Stimulated activated CD8-positive, alpha-beta memory T cell treated with anti-CD3 and anti-CD28 coated beads, Interleukin-7, amount 100 ng/mL, for 4 hours (primary cell): ENCODE measurements at places on chromosomes 11 and 22.

- DNase-seq: no peak
Measured at GRCh38 chr22:46966495-46966845, 204.0 kb downstream of the TBC1D22A start.

DNA sequence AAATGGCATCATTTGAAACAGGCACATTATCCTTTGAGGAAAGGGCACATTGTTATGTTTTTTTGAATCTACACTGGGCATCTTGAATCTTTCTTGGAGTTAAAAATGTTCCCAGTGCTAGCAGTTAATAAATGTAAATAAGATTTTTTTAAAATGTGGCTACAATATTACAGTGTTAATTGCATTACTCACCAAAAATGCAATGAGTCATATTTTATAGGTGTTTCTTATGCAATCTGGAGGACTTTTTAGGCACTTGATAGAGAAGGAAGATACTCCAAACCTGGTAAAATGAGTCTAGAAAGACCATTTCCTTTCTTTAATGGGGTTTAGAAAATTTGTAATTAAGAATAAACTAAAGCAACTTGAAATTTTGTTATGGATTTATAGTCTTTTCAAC, 238.0 kb downstream of the METTL15 start:
- DNase-seq: no peak

DNA sequence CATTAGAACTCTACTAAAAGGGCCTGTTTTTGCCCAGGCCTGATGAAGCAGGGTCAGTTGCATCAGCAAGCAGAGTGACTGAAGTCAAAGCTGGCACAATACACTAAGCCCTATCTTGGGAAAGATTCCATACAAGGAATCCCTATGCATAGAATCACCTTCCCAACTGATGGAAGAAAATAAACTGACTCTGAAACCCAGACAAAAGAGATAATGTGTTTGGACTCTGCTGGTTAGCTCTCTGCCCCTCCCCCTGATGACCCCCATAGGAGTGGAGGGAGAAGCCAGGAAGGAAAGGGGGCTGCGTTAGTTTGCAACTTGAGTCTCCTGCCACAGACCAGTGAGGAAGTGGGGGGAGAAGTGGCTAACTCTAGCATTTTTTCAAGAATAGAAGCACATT, 32.9 kb downstream of the GALNT18 start:
- DNase-seq: no peak

- DNase-seq: no peak
Measured at GRCh38 chr11:84720706-84721402, 906.3 kb downstream of the DLG2 start.

DNA sequence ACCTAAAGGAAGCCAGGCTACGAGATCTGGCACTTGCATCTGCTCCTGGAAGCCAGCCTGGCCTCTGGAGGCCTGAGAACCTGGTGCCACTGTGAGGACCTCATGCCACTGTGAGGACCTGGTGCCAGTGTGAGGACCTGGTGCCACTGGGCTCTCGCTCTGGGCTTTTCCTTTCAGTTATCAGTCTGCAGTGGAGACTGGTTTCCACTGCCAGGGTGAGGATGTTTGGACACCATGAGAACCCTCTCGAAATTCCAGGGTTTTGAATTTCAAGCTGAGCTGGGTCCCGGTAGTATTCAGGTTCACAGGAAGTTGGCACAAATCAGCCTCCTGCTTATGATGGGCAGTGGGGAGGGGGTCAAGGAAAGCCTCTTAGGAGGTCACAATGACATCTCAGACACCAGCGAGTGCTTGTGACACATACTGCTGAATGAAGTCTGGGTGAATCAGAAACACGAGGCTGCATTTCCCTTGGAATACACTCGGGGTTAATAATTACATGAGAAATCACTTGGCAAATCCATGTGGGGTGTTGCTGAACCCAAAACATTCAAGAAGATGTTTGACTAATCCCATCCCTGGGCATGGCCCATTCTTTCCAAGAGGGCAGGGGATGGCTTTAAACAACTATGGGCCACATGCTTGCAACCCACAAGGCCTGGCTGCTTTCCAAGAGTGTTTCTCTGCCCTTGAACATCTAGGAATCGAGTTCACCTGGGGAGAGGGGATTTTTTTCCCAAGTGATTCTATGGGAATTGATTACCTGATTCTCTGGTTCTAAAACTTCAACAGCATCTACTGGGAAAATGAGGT, 60.2 kb downstream of the LINC01488 start:
- DNase-seq: no peak

DNA sequence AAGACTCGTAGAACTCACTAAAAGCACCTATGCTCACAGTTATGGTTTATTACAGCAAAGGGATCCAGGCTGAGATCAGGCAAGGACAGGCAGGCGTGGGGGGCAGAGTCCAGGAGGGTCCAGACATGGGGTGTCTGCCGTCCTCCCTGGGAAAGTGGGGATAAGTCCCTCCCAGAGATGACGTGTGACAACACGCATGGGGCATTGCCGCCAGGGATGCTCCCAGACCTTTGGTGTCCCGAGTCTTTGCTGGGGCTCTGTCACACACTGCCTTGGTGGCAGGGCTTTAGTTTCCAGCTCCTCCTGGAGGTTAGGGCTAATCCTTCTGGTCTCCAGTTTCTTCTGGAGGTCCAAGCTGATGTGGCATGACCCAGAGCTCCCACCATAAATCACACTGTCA, 226.7 kb downstream of the CTTN start:
- DNase-seq: no peak

- no peak for DNase-seq
Measured at GRCh38 chr11:36375353-36376008, 79.4 kb downstream of the PRR5L start.

DNA sequence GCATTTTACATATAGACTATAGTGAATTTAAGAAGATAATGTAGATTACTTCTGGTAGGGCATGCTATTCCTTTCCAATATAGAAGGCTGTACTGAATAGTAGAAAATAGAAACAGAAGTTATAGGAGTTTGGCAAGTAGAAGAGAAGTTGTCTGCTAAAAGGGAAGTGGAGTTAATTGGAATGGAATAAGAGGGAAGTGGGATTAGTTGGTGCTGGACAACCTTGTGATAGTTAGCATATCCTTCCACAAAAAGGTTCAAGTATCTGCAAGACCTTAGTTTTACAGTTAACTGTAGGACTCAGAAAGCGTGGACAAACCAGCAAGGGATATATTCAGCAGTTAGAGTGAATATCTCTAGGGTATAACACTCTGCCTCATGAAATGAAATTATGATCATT, 185.5 kb downstream of the SWAP70 start:
- DNase-seq: no peak

DNA sequence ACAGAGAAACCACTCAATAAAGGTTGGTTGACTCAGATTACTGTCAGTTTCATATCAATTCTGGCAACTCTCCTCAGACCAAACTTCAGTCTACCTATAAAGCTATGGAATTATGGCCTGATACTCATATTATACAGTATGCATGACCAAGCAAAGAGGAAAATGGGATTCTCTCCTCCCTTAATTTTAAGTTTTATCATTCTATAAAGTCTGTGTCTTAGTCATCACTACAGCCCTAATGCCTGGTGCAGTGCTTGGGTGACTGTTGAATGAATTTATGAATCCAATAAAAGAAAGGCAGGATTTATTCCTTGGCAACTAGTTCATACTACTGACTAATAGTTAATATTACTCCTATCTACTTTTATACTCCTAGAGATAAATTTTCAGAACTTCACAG, 37.6 kb upstream of the GRAMD1B start:
- no peak for DNase-seq

DNA sequence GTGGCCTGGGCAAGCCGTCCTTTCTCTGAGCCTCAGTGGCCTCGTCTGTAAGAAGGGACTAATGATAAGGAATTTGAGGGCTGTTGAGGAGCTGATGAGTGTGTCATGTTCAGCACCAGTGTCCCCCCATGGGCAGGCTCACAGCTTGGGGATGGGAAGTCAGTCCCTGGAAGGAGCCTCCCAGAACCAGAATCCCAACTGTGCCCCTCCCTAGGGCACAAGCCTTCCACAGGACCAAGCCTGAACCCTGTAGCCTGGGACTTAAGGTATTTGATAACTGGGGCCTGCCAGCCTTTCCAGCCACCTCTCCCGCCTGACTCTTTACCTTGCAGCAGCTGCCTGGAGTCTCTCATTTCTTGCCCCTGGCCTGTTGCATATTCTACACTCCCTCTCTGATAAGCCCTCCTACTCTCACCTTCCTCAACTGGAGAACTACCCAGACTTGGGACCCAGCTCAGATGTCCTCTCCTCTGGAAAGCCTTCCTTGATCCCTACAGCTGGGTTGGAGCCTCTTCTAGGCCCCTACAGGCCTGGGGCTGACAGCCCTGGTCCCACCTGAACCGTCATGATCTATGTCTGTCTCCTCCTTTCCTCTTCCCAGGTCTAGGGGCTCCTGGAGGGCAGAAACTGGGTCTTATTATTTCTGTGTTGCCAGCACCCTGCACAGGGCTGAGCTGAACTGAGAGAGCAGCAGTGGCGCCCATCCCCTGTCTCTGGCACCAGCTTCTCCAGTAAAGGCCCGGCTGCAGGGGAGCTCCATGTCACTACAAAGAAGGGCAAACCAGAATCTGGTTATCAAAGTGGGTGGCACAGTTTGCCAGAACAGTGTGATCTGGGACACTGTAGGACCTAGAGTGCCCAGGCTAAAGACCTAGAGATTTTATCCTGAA, 1.6 kb downstream of the P2RY2 start:
- DNase-seq: no peak

DNA sequence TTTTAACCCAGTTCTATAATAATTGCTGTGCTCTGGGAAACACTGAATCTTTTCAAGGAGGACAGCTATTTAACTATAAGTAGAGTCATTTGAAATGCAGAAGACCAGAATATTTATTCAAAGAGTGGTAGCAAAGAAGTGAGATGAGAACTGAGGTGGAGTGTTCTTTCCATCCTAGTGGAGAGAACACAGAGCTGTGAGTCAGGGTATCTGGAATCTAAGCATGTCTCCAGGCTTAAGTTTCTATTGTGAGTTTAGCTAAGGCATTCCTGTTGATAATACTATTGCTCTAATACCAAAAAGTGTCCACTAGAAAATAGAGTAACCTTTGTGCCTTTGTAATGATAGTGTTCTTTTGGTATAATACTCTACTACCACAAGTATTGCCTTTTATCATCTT, 32.4 kb downstream of the JAM3 start:
- no peak for DNase-seq

DNA sequence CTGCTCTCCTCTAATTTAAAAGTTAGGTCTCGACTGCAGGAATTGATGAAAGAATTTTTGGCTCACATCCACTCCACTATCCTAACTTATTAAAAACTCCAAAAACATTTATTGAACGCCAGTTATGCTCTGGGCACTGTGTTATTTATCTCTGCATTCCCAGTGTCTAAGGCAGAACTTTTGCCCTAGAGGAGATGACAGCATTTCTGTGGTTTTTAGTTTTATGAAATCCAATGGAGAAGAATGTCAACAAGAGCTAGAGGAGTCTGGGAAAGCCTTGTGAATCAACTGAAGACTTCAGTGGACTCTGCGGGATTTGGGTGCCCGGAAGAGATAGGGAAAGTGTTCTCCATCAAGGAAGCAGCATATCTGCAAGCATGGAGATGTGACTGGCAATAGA, 217.0 kb upstream of the PGR start:
- DNase-seq: no peak

- DNase-seq: no peak
Measured at GRCh38 chr11:129368889-129369672, 6.6 kb upstream of the BARX2 start.

GRCh38 chr11:65491614-65492386, 7.0 kb upstream of the MALAT1 start:
- no peak for DNase-seq

DNA sequence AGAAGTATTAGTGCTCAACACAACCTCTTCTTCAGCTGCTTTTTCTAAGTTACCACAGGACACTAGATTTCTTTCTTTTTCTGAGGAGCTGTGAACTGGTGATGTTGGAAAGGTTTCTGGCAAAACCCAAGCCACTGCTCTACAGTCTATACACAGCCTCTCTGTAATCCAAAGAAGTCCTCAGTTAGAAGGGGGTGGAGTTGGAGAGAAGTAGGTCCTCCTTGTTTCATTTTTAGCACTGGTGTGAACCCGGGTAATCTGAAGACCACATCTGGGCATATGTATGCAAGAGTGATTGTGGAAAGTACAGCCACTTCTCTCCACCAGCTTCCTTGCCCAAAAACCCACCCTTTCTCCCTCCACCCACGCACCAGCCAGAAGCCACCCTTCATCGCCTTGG, 1168.1 kb downstream of the LRRC4C start:
- DNase-seq: no peak

GRCh38 chr22:27526901-27527300, 274.7 kb downstream of the MN1 start:
- DNase-seq: no peak
